NCI-H187 treated with DMSO at 0.1 percent for 48 hours (cell line): ENCODE measurements at places on chromosomes 6 and 20.

- no peak for DNase-seq
Observed at GRCh38 chr6:144637541-144637940, 352.4 kb downstream of the UTRN start.

DNA sequence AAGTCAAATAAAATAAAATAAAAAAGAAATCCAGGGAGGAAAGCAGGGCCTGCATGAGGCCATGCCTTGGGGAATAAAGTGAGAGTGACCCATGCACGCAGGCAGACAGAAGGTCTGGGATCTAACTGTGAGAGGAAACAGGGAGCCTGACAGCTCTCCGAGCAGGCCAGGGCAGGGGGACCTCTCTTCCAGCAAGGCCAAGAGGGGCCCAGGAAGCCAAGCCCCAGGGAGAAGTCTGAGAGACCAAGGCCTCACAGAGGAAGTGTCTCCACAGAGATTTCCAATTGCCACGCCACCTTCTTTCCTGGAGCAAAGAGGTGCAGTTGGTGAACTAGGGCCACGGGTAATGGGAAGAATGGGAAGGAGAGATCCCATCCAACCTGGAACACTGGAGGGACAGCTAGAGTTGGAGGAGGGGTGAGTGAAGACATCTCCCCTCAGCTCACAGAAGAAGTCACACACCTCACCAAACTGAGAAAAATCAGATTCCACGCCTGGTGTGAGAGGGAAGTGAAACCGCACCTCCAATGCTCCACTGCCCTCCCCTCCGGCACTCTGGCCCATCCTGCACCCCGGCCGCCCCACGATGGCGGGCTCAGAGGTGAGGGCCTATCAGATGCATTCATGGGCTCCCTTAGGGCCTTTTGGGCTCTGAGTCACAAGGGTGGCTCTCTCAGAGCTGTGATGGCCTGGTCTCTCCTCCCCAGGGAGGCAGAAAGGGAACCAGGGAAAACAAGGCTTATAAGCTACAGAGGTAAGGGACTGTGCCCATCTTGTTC lies 25.1 kb upstream of the TAF8 start:
- DNase-seq = no peak

DNA sequence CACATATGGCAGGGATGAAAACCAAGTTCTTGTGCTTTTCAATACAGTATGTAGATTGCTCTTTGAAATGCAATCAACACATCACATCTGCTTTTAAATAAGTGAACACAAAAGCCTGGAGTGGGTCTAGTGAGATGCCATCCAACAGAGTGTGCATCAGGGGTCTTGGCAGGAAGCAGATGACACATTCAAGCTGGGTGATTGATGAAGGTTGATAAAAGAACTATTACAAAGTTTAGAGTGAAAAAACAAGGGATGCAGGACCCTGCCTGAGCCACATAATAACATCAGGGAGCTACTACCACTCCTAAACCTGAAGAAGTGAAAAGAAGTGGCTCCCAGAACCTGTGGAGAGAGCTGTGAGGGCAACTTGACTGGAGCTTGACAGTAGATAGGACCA lies 16.6 kb upstream of the PLCB1 start:
- no peak for DNase-seq

- DNase-seq = no peak
Observed at GRCh38 chr20:23139524-23139923, 53.4 kb upstream of the CD93 start.

GRCh38 chr6:2966347-2966746 lies 5.0 kb downstream of the SERPINB6 start:
- no peak for DNase-seq

GRCh38 chr6:90044833-90045381 lies 150.6 kb downstream of the GJA10 start:
- no peak for DNase-seq

DNA sequence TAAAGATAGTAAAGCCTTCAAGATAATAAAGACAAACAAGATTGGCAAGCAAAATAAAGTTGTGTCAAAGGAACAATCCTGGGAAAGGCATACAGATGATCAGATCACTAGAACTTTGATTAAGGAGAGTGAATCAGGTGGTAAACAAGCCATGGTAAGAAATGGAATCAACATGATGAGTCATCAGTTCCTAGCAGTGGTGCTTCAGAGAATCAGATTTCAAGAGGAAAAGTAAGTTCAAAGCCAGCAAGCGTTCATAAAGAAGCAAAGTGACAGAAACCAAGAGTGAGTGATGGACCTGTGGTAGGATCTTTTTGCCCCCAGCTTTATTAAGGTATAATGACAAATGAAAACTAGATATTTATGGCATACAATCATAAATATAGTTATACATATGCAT lies 340.4 kb downstream of the TPBG start:
- DNase-seq = no peak
